ENCODE measurements at places on chromosomes 2 and 18.

DNA sequence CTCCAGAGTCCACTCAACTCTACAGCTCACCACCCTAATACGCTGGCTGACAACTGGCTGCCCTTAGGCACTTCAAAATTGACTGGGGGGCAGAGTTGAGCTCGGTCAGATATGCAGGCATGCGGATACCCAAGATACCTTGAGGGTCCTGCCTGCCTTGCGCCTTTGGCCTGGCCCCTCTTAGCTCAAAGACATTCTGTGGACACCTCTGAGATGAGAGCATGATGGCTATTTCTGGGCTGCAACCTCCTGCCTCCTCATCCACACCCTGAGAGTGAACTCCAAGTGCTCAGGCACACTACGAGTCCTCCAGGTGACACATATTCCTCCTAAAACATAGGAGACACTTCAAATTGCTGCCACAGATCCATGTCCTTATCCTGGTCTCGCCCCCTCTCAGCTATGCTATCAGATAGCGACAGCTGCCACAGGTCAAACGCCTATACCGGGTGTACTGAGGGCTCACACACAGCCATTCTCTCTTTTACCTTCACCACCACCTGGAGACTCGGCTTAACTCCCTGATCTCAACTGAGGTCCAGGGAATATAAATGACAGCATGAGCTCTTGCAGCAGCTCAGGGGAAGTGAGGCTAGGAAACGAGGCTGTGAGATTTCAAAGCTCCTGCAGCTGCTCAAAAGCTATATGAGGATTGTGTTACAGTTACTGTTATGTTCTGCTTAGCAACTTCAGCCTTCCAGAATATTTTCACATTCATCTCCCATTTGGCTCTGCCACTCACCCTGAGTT is 60.5 kb upstream of the TEX51 start:
- no peak for DNase-seq

DNA sequence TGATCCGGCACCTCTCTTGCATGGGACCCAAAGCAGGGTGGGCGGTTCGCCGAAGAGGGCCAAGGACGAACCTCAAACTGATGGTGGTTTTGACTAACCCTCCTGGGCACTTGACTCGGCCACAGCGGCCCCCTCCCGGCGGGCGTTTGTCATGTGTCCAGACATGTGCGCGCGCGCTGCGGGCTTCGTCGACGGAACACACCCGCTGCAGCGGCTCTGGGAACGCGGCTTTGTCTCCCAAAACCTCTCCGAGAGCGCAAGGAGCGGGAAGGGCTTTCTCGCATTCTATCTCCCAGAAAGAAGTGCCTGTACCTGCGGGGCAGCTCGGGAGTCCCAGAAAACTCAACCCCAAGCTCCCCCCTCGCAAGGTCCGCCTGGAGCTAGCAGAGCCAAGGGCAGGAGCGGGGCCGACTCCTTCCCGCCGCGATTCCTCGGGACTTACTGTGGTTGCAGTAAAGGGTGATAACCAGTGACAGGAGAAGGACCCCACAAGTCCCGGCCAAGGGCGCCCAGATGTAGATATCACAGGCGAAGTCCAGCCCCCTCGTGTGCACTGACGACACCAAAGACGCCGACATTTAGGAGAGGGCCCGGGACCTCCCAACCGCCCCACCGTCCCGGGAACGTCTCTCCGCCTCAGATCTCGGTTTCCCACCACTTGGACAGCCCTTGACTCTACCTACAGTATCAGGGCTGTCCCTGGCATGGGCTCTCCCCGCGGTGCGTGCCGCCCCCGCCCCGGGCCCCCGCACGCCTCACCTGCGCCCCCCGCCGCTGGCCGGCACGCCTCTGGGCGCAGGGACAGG is 1.6 kb downstream of the CD8A start:
- no peak for DNase-seq

DNA sequence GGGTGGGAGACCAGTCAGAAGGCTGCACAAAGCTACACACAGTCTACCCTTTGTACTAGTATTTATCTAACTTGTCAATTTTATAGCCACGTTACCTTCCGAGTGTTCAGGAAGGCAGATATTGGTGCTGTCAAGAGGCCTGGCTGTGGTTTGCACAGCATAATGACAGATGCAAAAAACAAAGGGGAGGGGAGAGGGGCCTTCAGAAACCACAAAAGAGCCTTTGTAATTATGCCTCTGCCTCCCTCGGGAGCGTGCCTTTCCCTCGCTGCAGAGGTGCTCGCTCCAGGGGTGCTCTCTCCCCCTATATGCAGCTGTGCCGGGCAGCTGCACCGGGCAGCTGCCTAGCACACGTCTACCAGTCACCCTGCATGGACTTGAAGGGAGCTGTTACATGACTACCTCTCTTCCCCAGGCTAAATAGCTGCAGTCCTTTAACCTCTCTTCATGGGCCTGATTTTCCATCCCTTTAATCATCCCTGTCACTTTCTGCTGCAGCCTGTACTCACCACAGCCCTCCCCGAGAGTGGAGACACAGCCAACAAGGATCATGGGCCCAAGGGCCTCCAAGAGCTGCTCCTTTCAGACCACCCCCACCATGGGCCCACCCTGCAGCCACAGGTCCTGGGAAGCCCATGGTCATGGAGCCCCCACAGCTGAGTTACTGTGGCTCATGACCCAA is 168.4 kb upstream of the PKDCC start:
- no peak for DNase-seq

DNA sequence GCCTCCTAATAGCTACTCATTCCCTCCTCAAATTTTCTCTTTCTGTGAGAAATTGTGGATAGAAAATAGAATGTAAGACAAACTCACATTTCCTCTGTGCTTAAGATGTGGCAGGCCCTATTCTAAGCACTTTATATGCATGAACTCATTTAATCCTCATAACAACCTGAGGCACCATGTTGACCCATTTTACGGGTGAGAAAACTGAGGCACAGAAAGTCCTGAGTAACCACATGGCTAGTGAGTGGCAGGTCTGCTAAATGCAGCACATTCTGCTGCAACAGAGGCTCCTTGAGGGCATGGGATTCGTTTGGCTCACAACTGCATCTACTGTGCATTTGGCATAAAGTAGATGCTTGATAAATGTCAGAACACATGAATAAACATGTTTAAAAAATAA is 22.7 kb upstream of the RNF149 start:
- DNase-seq = no peak

DNA sequence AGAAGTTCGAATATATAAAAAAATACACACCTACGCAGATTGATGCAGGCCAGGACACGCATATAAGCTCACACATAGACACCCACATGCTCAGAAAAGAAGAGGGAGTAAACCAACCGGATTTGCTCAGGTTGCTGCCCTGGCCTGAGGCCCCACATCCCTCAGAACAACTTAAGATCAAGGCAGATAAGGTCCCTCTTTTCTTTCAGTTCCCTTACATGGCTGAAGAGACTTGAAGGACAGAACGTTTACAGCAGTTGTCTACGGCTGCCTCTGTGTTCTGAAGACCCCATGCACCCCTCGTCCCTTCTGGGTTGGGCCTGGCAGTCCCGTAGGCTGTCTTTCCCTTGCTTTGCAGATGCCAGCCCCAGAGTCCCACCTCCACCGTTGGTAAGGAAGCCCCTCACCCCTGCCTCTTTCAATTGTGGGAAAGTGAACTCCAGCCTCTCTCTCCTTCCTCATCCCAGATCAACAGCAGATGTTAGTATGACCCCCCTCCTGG is 4.3 kb upstream of the NAGK start:
- DNase-seq = no peak

GRCh38 chr2:64350996-64351395 is 103.0 kb upstream of the LGALSL start:
- no peak for DNase-seq

GRCh38 chr2:191617575-191617974 is 60.4 kb upstream of the NABP1 start:
- DNase-seq = no peak

DNA sequence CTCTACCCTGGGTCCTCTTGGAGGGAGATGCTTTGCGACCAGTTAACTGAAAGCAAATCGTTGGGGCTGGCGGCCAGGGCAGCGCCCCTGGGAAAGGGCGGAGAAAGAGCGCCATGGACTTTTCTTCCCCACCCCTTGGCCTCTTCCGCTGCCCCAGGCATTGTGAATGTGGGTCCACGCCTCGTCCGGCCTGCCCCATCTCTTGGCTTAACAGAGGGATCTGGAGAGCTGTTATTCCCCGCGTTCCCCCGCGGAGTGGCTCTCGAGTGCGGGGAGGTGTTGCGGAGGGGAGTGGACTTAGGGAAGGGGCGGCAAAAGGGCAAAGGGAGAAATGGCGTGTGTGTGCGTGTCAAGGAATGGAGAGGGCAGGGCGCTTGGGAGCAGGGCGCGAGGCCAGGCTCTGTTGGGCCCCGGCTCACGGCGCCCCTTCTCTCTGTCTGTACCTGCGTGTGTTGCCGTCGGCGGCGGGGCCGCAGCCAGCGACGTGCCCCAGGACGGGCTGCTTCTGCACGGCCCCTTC is 6.6 kb downstream of the EMX1 start:
- DNase-seq = no peak

DNA sequence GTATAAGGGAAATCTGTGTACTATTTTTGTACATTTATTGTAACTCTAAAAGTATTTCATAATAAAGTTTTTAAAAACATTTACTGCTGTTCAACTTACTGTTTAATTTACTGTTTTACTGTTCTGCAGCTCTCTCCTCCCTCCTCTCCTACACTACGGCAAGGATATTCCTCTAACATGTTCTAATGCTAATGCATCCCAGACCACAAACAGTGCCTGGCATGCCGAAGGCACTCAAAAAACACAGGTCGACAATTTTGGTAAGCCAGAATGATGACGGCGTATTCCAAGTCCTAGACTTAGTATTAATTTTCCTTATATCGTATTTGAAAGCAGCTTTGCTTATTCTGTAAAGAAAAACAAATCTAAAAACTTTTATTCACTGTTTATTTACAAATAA is 13.3 kb downstream of the MGAT4A start:
- no peak for DNase-seq

GRCh38 chr2:65313126-65313953 is 85.7 kb downstream of the ACTR2 start:
- DNase-seq = no peak

DNA sequence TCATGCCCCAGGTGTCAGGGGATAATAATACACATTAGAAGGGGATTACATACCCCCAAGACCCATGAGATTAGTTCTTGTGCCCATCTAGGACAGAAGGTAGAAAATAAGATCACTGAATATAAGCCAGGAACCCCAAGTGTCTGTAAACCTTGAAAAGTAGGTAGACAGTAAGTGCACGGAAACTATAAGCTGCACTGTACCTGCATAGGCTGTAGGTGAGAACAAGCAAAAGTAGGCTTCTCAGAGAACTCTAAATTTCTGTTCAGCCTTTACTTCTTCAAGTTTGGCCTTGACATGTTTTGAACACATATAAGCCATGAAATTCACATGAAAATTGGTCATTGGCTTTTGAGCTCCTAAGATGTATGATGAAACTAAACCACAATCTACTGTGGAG is 113.0 kb upstream of the FSIP2 start:
- DNase-seq = no peak

DNA sequence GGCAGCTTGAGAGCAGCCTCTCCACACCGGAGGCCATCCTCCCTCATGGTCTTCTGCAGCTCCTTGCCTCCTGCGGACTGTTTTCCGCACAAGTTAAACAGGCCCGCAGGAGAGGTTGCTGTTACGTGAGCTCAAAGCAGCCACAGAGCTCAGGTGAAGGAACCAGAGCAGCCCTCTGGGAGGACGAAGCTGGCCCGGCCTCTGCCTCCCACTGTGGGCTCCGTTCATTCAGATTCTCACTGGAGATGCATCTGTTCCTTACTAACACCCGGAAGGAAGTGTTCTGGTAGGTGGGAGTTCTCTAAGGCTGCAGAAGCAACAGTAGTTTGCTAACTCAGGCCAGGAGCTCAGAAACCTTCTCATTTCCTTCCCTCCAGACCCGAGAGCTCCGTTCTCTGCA is 10.9 kb downstream of the DIPK1C start:
- DNase-seq = no peak
